Thoracic aorta (tissue), 2 donors: ENCODE measurements at places on chromosomes 6 and 20. TPM values are rescaled to one million over a fixed set of nuclear protein-coding genes. Genes with fewer than 3 reads are reported as not detected.

- peak overlapping the region; percentile 28 for H3K4me3 ChIP-seq
- H3K36me3 ChIP-seq = no peaks in the 10 kb centered on the region
- no peaks in the 10 kb centered on the region for H3K27me3 ChIP-seq
- DNase-seq = no peak
These were observed 73.3 kb upstream of the CD93 start for GRCh38 chr20:23159256-23159946.

DNA sequence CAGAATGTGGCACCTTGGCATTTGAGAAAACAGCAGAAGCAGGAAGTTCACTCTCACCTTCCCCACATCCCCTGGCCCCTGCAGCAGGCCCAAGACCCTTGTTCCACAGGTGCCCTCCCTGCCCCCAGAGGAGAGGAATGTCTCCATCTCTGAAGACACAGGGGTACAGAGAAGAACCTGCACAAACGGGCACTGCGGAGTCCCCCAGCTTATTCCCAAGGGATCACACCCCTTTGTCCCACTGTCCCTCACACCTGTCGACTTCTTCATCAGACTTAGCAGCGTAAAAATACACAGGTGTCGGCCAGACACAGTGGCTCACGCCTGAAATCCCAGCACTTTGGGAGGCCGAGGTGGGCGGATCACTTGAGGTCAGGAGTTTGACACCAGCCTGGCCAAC, 42.9 kb upstream of the TMEM181 start:
- H3K27me3 ChIP-seq = no peaks in the 10 kb centered on the region
- H3K4me1 ChIP-seq = no peaks in the 10 kb centered on the region
- no peak for DNase-seq
- H3K27ac ChIP-seq = no peak overlapping the region
- H3K36me3 ChIP-seq = no peaks in the 10 kb centered on the region

DNA sequence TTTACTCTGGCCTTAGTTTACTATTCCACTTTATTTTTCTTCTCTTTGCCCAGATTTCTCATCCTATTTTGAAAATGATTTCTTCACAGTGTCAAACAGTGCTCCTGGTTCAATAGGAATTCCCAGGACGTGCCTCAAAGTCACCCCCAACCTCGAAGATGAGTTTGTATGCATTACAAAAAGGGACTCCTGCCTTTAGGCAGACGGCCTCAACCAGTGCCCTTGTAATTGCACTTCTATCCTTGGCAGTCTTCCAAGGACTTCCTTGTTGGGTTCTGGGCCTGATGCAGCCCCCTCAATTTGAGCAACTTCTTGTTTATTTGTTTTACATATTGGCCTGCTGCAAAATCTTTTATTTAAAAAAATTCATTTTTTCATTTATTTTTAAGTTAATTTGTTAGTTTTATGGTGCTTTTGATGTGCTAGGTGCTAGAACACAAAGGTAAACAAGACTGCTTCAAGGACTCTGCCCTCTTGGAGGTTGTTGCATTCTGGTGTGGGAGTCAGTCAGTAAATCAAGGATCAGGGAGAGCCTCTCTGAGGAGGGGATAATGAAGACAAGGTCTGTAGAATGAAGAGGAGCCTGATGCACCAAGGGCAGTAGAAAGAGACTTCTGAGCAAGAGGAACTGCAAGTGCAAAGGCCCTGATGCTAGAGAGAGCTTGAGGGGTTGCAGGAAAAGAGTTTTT, 181.5 kb upstream of the LAMP5 start:
- no peak overlapping the region for H3K4me3 ChIP-seq
- H3K27ac ChIP-seq = no peak overlapping the region
- no peaks in the 10 kb centered on the region for H3K36me3 ChIP-seq
- no peak for DNase-seq

The JPH2 gene
- total RNA-seq = 169 TPM

The TMEM170B gene
- 4.6 TPM for total RNA-seq

The CLPSL1 gene
- not detected for total RNA-seq

The CST4 gene
- total RNA-seq = not detected
